ENCODE measurements at places on chromosomes 6 and 20.
A peak's percentile ranks its signal among the peaks of the same experiment; 100 is the strongest.

GRCh38 chr6:30424549-30424948 is 64.8 kb upstream of the HLA-E start:
- DNase-seq: no peak

DNA sequence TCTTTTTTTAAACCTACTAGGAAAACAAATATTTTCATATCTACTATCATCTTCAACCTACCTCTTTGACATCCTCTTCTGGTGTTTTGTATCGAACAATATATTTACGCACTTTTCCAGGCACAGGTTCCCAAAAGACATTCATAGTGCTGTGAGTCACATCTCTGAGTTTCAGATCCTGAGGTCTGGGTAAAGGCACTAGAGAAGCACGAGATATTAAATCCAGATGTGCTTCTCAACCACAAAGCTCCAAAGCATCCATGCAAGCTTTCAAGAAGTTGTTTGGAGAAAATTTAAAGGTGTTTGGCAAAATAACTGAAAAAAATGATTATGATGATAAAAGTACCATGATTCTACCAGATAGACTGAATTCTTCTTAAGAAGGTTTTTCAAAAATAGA is 62.7 kb downstream of the COL12A1 start:
- DNase-seq: no peak

GRCh38 chr6:43916924-43917877 is 147.2 kb downstream of the VEGFA start:
- DNase-seq: no peak

GRCh38 chr20:28616354-28616753 is 2641.1 kb upstream of the DEFB115 start:
- no peak for DNase-seq

DNA sequence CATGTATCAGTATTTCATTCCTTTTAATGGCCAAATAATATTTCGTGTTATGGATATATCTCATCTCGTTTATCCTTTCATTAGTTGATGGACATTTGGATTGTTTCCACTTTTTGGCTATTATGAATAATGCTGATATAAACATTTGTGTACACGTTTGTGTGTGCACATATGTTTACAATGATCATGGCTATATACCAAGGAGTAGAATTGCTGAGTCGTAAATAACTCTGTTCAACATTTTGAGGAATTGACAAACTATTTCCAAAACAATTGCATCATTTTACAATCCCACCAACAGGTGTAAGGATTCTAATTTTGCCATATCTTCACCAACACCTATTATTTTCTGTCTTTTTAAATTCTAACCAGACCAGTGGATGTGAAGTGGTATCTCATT is 26.3 kb upstream of the PNRC1 start:
- DNase-seq: no peak

DNA sequence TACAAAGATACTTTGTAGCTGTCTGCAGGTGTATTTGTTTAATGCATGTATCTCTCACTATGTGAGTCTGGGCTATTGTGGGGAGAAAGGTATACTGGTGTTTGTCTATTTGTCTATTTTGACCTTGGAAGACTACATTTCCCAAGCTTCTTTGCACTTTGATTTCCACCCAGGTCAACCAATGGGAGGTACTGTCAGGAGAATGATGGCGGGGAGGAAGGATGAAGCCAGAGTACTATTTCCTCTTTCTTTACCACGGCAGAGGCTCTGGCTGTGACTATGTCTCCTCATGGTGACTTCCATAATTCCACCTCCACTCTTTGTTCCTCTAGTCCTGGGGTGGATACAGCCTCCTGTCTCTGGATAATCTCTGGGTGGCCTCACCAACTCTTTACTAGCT is 23.1 kb downstream of the LBP start:
- DNase-seq: peak; percentile 73

- DNase-seq: no peak
These were observed 46.9 kb downstream of the PRDM1 start for GRCh38 chr6:106133040-106133439.

DNA sequence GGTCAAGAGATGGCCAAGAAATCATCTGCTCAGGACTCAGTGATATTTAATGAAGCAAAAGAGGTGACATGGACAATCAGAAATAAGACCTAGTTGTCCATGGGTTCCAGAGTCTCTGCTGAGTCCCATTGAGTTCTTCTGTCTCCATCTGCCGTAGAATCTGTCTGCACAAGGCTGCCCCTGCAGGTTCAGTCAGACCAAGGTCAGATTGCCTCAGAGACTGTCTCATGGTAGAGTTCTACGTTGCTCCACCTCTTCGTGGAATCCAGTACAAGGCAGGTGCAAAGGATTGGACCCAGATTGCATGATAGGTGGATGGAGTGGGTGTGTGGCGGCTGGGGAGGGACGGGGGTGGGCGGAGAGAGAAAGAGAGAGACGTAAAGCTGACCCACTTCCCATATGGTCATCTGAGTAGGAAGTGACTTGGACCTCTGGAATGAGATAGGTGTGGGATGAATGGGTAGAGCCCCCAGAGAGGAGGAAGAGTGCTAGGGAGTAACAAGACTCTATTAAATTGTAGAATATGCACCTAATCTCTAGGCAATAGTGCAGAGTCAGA is 75.3 kb downstream of the SOBP start:
- no peak for DNase-seq

DNA sequence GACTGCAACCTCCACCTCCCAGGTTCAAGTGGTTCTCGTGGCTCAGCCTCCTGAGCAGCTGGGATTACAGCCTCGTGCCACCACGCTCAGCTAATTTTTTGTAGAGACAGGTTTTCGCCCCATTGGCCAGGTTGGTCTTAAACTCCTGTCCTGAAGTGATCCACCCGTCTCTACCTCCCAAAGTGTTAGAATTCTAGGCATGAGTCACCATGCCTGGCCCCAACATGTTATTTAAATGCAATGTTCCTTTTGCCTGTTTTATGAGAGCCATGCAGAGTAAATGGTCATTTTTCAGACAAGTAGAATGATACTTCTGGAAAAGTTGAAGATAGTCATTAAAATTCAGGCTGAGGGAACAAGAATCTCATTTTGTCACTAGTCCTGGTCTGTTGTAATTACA is 43.8 kb upstream of the RPS6KA2 start:
- DNase-seq: no peak

DNA sequence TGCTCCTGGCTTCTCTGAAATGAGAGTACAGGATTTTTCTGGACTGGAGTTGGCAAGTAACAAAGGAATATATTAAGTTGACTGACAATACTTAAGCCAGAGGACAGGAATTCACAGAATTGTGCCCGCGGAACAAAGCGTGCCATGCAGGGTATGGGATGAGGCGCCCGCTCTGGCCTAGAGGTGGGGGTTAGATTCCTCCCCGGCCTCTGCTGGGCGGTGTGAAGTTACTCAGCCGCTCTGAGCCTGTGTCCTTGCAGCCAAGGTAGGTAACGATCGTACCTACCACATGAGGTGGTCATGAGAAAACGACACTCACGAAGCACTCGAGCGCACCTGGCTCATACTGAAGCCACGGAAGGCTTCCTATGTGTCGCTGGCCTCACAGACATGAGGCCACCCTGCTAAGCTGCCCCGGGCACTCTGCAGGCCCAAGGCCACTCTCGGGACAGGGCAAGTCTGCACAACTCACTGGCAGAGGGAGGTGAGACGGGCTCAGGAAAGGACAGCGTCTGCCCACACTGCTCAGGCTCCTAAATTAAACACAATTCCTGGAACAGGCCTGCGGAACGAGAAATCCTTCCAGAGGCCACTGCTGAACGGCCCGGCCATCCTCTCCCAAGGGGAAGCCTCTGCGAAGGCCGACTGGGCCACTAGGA is 70.8 kb downstream of the PSMG4 start:
- DNase-seq: peak; percentile 66

GRCh38 chr6:109379711-109380110 is 2.6 kb downstream of the CD164 start:
- no peak for DNase-seq

DNA sequence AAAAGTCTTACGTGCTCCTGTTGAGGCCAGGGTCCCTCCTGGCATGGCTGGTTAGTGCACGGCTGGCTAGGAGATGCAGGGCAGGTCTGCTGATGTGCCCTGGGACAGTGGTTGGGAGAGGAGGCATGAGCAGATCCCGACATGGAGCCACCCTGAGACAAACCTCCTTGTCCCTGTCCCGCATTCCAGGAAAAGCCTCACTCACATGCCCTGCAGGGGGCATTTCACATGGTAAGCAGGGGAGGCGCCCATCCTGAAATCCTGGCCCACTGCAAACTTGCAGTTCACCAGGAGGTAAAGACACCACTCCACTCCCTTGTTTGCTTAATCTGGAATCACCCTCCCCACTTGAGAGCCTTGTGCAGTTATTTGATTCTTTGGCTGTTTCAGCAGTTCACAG is 116.7 kb upstream of the SLC24A3 start:
- peak; percentile 44 for DNase-seq

DNA sequence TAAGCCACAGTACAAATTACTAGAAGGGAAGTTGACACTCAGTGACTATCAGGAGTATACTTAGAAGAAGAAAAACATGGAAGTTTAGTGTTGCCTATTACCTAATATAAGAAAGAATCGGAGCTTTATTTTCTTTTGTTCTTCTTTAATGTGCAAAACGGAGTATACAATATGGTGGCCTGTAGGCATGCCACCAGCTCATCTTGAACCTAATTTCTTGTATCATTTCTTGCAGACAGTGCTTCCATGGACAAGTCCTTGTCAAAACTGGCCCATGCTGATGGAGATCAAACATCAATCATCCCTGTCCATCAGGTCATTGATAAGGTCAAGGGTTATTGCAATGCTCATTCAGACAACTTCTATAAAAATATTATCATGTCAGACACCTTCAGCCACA is 141.3 kb downstream of the ADGRG6 start:
- DNase-seq: no peak

DNA sequence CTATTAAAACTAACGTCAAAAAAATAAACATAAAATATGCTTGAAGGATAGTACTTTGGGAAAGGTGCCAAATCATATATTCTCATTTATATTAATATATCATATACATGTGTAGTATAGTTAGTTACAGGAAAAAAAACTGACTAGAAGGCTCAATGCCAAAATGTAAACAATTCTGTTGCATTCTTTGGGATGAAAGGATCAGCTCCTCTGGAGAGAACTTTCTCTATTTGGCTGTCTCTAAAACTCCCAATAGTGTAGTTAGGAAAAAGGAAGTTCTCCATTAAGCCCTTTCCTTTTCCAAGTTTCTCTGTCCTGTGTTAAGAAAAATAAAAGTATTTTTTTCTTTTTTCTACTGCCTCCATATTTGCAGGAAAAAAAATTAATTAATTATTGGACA is 86.5 kb upstream of the BTN3A2 start:
- no peak for DNase-seq

DNA sequence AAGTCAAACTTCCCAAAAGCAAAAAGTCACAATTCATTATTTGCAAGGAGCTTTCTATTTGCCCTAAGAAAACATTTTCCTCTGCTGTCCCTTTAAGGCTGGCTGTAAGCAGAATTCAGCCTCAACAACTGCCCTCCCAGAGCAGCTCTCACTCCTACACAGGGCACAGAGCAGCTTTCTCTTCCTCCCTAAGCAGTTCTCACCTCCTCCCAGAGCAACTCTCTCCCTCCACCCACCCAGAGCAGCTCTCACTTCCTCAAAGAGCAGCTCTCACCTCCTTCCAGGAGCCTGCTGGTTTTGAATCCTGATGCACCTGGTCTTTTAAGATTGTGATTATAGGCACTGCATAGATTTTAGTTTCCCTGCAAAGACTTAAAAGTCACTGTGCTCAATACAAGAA is 120.6 kb upstream of the TMEM181 start:
- no peak for DNase-seq

DNA sequence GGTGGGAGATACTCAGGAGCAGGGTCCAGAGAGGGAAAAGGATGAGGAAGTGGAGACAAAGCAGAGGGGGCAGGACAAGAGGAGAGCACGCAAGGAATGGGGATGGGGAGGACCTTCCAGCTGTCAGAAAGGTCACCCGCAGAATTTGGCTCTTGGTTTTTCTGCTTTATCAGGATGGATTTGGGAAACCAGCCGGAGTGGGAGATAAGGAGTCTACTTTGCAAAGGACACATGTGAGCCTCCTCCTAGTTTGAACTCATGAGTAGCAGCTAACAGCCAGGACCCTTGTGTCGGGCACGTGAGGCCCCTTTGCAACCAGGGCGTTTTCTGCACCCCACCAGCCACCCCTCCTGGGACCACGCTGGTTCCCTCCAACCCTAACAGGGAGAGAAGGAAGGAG is 7.6 kb upstream of the MICA start:
- no peak for DNase-seq

DNA sequence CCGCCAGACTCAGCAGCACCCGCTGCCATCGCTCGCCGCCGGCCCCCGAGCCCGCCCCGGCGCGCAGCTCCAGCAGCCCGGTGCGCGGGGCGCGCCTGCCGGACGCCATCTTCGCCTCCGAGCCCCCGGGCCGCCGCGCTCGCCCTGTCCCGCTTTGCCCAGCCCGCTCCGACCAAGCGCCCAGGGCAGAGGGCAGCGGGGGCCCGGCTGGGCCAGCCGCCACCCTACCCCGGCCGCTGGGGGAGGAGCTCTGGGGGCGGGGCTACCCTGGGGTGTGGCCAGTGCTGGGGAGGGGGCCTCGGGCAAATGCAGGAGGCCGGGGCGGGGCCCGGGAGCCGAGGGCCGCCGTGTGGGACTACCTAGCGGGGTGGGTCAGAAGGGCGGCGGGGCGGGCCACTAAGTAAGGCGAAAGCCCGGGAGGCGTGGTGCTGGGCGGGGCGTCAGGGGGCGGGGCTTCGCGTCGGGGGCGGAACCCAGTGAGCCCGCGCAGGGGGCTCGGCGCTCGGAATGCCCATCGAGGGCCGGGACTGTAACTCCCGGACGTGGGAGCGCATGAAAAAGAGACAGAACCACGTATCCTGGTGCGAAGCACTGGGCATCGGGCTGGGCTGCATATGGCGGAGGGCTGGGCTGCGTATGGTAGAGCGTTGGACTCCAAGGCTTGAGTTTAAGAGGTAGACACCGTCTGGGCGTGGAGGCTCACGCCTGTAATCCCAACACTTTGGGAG is at the start of gene SNTA1:
Gene SNTA1 (minus strand): TSS at position 252 of the 728 bp plus-strand sequence. CDS start 143 bp downstream, at position 109.
- peak; percentile 100 for DNase-seq

- DNase-seq: no peak
These were observed 28.8 kb downstream of the RIOK1 start for GRCh38 chr6:7418238-7418905.

DNA sequence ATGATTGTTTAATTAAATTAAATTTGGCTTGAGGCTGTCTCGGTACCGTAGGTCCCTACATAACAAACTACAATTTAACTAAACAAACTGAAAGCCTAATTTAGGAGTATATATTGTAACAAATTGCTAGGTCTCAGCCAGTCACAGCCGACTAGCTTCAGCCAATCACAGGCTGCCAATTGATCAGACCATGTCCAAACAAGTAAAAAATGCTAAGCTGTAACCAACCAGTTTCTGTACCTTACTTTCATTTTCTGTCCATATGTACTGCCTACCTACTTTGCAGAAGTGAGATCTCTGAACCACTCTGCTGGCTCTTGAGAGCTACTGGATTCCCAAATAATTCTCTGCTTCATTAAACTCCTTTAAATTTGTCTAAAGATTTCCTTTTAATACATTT is 648.0 kb upstream of the GJE1 start:
- DNase-seq: no peak
